ENCODE measurements at places on chromosomes 1 and 21. TPM values are rescaled to one million over a fixed set of nuclear protein-coding genes. Genes with fewer than 3 reads are reported as not detected.
A peak's percentile ranks its signal among the peaks of the same experiment; 100 is the strongest.

Gene MX1
- 60.0 TPM for total RNA-seq

- DNase-seq: no peak
- no peaks in the 10 kb centered on the region for H3K36me3 ChIP-seq
- no peaks in the 10 kb centered on the region for H3K27me3 ChIP-seq
- H3K4me3 ChIP-seq: peak overlapping the region; percentile 78
- no peak overlapping the region for H3K27ac ChIP-seq
Observed at GRCh38 chr1:116417678-116418077, 44.6 kb downstream of the ATP1A1 start.

- H3K27me3 ChIP-seq: no peaks in the 10 kb centered on the region
- H3K4me1 ChIP-seq: peaks cover 5% of the 10 kb centered on the region
- no peak for DNase-seq
- H3K27ac ChIP-seq: no peak overlapping the region
Observed at GRCh38 chr1:150406483-150406882, 42.5 kb downstream of the RPRD2 start.

Gene S100A14
- total RNA-seq: 4.2 TPM

Gene PWP2
- 10.9 TPM for total RNA-seq

DNA sequence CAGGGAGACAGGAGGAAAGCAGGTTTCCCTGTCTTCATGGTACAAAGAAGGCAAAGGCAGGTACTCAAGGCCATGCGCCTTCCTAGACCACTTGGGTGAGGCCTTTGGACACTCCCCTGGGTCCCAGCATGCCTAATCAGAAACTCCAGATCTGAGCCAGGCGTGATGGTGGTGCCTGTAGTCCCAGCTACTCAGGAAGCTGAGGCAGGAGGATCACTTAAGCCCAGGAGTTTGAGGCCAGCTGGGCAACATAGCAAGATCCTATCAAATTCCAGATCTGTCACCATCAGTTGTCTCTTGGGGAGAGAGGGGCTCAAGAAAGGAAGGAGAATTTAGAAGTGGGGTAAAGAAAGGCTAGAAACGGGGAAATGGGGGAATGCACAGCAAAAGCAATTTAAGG lies 96.3 kb upstream of the SLC25A33 start:
- peak overlapping the region; percentile 74 for H3K27ac ChIP-seq
- H3K27me3 ChIP-seq: no peaks in the 10 kb centered on the region
- peaks cover 19% of the 10 kb centered on the region for H3K4me1 ChIP-seq
- DNase-seq: no peak
- H3K4me3 ChIP-seq: no peak overlapping the region
- H3K36me3 ChIP-seq: no peaks in the 10 kb centered on the region

DNA sequence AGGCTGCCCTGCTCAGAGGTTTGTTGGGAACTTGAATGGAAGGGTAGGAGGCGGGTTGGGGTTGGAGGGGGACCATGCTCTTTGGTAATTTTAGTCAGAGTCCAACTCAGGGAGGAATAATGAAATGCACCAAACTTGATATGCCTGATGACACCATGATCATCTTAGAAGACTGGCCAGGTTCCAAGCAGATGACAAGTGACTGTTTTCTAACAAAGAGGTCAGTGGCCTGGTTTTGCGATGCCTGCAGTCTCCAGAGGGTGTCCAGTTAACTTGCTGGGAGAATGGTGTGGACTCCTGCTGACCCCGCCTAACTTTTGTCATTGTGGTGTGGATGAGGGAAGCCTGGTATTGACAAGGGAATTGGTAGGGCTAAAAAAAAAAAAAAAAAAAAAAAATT lies 12.4 kb downstream of the VANGL1 start:
- H3K4me1 ChIP-seq: peaks cover 14% of the 10 kb centered on the region
- H3K4me3 ChIP-seq: no peak overlapping the region
- H3K36me3 ChIP-seq: no peaks in the 10 kb centered on the region
- no peaks in the 10 kb centered on the region for H3K27me3 ChIP-seq
- no peak overlapping the region for H3K27ac ChIP-seq

- H3K27ac ChIP-seq: peak overlapping the region; percentile 92
- H3K27me3 ChIP-seq: no peaks in the 10 kb centered on the region
- peak; percentile 89 for DNase-seq
- H3K4me3 ChIP-seq: peak overlapping the region; percentile 27
- no peaks in the 10 kb centered on the region for H3K36me3 ChIP-seq
Observed at GRCh38 chr1:237012788-237013383, 8.6 kb upstream of the MT1HL1 start.

GRCh38 chr1:3948344-3948743 lies 48.3 kb upstream of the C1orf174 start:
- H3K4me1 ChIP-seq: no peaks in the 10 kb centered on the region
- H3K27ac ChIP-seq: no peak overlapping the region
- no peak overlapping the region for H3K4me3 ChIP-seq
- no peaks in the 10 kb centered on the region for H3K36me3 ChIP-seq
- DNase-seq: no peak

DNA sequence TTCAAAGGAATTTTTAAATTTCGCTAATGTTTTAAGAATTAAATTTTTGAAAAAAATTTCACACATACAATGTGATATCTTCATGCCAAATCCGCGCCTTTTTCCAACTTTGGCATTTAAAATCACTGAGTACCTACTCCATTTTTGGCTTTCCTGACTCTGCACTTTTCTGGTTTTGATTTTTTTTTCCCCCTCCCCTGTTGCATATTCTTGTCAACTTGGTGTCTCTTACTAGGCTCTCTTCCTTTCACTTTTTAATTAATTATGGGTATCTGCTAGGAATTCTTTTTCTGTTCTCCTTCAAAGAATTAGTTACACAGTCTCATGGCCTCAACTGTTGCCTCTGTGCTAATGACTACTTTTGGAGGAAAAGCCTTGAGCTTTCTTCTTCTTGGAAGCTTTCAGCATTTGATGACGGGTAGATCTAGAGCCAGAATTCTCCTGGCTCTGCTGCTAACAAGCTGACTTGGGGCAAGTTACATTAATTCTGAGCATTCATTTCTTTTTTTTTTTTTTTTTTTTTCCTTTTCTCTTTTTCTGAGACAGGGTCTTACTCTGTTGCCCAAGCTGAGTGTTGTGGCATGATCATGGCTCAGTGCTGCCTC lies 1.8 kb downstream of the AGL start:
- no peak overlapping the region for H3K27ac ChIP-seq
- no peak for DNase-seq
- H3K4me3 ChIP-seq: peak overlapping the region; percentile 27
- H3K27me3 ChIP-seq: no peaks in the 10 kb centered on the region
- H3K36me3 ChIP-seq: no peaks in the 10 kb centered on the region

GRCh38 chr1:220810179-220810653 lies 23.5 kb downstream of the MTARC1 start:
- DNase-seq: peak; percentile 57
- no peaks in the 10 kb centered on the region for H3K4me1 ChIP-seq
- no peaks in the 10 kb centered on the region for H3K27me3 ChIP-seq
- H3K4me3 ChIP-seq: peak overlapping the region; percentile 29

DNA sequence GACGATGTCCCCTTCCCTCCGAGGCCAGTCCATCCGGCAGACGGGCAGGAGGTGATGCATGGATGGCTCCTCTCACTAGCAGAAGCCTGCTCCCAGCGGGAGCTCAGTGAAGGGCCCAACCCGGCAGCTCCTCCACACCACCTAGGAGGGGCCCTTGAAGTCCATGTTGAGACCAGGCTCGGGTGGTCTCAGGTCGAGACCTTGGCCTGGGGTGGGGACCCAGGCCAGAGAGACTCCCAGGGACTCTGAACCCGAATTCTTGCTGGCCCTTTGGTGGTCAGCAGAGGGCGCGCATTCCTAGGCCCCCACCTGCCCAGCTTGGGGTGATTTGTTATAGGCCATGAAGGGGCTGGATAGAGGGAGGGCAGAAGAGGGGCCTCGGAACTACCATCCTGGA lies 642 bp upstream of the NT5C1A start:
- H3K27ac ChIP-seq: no peak overlapping the region
- H3K4me1 ChIP-seq: peaks cover 4% of the 10 kb centered on the region
- no peaks in the 10 kb centered on the region for H3K36me3 ChIP-seq
- H3K27me3 ChIP-seq: no peaks in the 10 kb centered on the region

GRCh38 chr1:201489643-201490261 lies 17.2 kb downstream of the CSRP1 start:
- H3K27me3 ChIP-seq: no peaks in the 10 kb centered on the region
- peaks cover 97% of the 10 kb centered on the region for H3K4me1 ChIP-seq
- no peak overlapping the region for H3K4me3 ChIP-seq
- DNase-seq: no peak

- no peaks in the 10 kb centered on the region for H3K27me3 ChIP-seq
- no peaks in the 10 kb centered on the region for H3K36me3 ChIP-seq
Observed at GRCh38 chr1:196902344-196902743, 14.5 kb downstream of the CFHR4 start.

DNA sequence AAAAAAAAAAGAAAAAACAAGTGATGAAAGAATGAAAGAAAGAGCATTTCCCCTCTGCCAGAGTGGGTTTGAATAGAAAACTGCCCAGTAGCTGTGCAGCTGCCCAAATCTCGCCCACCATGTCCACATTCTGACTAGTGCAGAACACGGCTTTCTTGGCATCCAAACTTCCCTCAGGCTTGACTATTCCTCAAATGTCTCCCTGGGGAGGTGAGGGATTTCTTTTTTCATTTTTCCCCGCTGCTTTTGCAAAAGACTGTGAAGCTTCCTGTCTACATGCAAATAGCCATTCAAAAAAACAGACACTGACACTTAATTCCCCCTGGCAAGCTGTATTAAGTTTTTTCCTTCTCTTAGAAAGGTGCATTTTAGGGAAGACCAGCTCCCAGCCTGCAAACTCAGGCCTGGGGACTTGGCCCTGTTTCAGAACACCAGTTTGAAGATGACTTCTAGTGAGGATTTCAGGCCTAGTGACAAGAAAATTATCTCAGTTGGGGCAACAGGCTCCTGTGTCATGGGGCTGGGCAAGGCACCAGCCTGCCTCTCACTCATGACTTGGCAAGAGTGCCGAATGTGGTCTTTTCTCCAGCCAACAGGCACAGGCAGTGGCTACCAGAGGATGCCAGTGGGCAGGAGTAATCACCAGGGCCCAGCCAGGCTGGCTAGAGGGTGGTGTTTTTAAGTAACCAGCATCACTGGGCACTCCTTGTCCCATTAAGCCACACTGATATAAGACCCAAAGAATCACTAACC lies 178.1 kb upstream of the NFIA start:
- peak; percentile 44 for DNase-seq
- H3K4me3 ChIP-seq: peak overlapping the region; percentile 4
- H3K36me3 ChIP-seq: no peaks in the 10 kb centered on the region
- no peaks in the 10 kb centered on the region for H3K27me3 ChIP-seq

Gene PDE4B
- total RNA-seq: 29.0 TPM

GRCh38 chr1:54378157-54378873 lies 27.9 kb downstream of the SSBP3 start:
- peaks cover 4% of the 10 kb centered on the region for H3K4me1 ChIP-seq
- H3K27ac ChIP-seq: no peak overlapping the region
- no peak for DNase-seq
- H3K27me3 ChIP-seq: no peaks in the 10 kb centered on the region
- H3K36me3 ChIP-seq: peaks cover 6% of the 10 kb centered on the region

DNA sequence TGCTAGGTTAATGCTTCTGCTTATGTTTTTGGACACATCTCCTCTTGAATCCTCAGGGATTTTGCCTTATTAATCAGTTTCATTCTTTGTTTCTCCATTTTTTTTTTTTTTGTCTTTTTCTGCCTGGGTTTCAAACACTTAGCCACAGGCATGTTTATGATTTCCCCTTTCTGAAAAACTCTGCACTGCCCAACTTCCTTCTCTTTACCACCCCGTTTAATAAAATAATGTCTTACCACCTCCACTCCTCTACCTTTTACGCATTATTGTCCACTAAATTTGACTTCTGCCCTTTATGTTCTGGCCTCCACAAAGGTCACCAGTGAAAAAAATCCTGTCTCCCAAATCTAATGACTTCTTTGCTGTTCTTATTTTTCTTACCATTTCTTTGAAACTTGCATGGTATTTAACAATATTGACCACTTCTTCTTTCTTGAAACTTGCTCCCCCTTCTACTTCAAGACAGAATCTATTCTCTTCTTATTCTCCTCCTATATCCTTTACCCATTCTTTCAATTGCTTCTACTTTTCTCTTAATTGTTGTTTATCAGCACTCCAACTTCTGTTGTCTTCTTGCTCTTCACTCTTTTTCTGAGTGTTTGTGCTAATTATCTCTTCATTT lies 150.3 kb downstream of the TNFSF18 start:
- H3K27ac ChIP-seq: no peak overlapping the region
- no peaks in the 10 kb centered on the region for H3K36me3 ChIP-seq
- no peak overlapping the region for H3K4me3 ChIP-seq

GRCh38 chr1:7070389-7071029 lies 285.3 kb downstream of the CAMTA1 start:
- H3K36me3 ChIP-seq: no peaks in the 10 kb centered on the region
- H3K4me3 ChIP-seq: peak overlapping the region; percentile 70
- H3K27me3 ChIP-seq: no peaks in the 10 kb centered on the region
- DNase-seq: no peak
- no peak overlapping the region for H3K27ac ChIP-seq
- H3K4me1 ChIP-seq: peaks cover 8% of the 10 kb centered on the region

DNA sequence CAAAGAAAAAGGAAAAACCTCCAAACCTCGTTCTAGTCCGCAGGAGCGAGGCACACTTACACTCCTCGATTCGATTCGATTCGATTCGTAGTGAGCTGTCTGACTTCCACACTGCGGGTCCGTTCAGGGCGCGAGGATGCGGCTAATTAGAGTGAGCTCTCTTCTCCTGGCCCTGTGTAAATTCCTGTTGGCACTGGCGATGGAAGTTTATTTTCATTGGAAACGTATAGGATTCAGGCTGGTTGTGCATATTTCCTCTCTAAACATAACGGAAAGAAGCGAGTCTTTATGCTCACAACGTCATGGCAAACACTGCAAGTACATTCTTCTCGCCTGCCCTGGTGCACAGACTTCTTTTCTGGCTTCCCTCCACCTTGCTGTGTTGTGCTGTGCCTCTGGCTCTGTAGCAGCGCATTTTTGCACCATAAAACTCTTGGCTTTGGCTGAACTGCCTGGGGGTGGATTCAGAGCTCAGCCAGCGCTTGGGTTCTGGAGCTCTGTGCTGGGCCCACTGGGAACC lies 2.7 kb downstream of the HUNK start:
- H3K27me3 ChIP-seq: no peaks in the 10 kb centered on the region
- peaks cover 14% of the 10 kb centered on the region for H3K4me1 ChIP-seq

- no peak overlapping the region for H3K27ac ChIP-seq
- no peak for DNase-seq
- no peaks in the 10 kb centered on the region for H3K36me3 ChIP-seq
- H3K4me3 ChIP-seq: no peak overlapping the region
- H3K4me1 ChIP-seq: no peaks in the 10 kb centered on the region
Observed at GRCh38 chr1:37398096-37398495, 76.3 kb upstream of the ZC3H12A start.

- no peak overlapping the region for H3K27ac ChIP-seq
Observed at GRCh38 chr1:231581859-231582258, 44.7 kb upstream of the DISC1 start.

DNA sequence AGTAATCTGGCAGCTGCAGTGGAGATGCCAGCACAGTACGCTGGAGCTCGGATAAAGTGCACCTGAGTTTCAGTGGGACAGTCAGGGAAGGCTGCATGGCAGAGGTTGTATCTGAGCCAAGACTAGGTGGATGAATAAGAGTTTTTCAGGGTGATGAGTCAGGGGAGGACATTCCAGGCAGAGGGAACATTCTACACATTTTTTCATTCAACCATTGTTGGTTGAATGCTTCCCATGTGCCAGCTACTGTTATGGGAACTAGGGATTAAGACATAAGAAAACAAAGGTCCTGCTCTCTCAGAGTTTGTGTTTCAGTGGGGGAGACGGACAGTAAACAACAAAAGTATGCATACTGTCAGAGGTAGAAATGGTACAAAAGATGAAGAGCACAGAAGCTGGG lies 5.2 kb downstream of the LEPR start:
- peaks cover 16% of the 10 kb centered on the region for H3K36me3 ChIP-seq
- DNase-seq: no peak
- H3K27me3 ChIP-seq: no peaks in the 10 kb centered on the region

- H3K4me3 ChIP-seq: no peak overlapping the region
- DNase-seq: no peak
- peaks cover 3% of the 10 kb centered on the region for H3K4me1 ChIP-seq
Observed at GRCh38 chr21:37244501-37245095, 22.5 kb downstream of the VPS26C start.
